ENCODE measurements at places on chromosomes 5 and 9. TPM values are rescaled to one million over a fixed set of nuclear protein-coding genes. Genes with fewer than 3 reads are reported as not detected.

- DNase-seq: no peak
Observed at GRCh38 chr5:82470185-82470994, 192.2 kb upstream of the RPS23 start.

Gene BNIP1
- 15.7 TPM for total RNA-seq

Gene ACOT12
- total RNA-seq: not detected

- peak; percentile 80 for DNase-seq
Observed at GRCh38 chr9:21831841-21832509, 29.5 kb downstream of the MTAP start.

- DNase-seq: no peak
Observed at GRCh38 chr5:94244921-94245320, 373.5 kb downstream of the KIAA0825 start.

Data from endothelial cell of umbilical vein (primary cell).